ENCODE measurements at places on chromosomes 6 and 20.
A peak's percentile ranks its signal among the peaks of the same experiment; 100 is the strongest.

GRCh38 chr6:21751608-21752007 is 158.1 kb downstream of the SOX4 start:
- no peak for DNase-seq

- no peak for DNase-seq
These were observed 16.8 kb downstream of the SLC17A9 start for GRCh38 chr20:62969179-62969760.

DNA sequence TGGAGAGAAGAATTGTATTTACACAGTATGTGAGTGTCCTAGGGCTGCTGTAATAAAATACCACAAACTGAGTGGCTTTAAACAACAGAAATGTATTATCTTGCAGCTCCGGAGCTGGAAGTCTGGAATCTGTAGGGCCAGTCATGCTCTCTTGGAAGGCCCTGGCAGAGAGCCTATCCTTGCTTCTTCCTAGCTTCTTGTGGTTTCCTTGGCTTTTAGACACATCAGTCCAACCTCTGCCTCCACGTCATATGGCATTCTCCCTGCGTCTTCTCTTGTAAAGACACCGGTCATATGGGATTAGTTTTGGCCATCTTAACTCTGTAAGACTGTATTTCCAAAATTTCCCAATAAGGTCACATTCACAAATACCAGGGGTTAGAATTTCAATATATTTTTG is 10.8 kb downstream of the FNDC1 start:
- DNase-seq = no peak

DNA sequence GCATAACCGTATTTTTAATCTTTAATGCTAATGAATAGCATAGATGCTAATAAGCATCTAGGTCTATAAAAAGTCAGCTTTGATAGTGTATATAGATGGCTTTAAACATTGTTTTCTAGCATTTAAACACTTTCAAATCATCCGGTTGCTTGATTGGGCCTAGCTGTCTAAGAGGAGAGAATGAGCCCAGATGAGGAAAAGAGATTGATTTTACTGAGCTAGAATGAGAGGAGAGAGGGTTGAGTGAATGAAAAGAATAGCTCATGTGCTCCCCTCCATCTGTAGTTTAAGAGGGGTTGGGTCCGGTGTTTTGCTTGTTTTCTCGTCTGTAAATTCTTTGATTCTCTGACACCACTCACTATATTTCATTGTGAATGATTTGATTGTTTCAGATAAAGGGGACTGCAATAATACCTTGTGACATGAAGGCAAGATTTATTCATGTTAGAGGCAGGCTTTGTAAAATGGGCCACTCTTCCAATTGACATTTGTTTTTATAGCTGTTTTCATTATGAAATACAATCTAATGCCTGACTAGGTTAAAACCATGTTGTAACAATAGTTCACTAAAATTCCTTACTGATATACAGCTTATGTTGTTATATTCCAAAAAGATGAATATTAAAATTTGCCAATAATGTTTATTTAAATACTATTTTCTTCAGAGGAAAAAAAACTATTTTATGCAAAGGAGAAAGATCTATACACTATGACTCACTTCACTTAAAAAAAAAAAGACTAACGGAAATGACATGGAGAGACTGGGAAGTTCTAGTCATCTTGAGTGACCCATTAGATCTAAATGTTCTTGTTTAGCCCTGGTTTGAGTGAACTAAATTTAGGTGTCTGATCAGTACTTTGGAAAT is 3.2 kb downstream of the PTPN1 start:
- no peak for DNase-seq

- DNase-seq = no peak
These were observed 14.5 kb downstream of the L3MBTL3 start for GRCh38 chr6:130032758-130033340.

- DNase-seq = no peak
These were observed 65.0 kb upstream of the VSTM2L start for GRCh38 chr20:37837924-37838323.

GRCh38 chr6:107439406-107439805 is 20.0 kb downstream of the PDSS2 start:
- no peak for DNase-seq

DNA sequence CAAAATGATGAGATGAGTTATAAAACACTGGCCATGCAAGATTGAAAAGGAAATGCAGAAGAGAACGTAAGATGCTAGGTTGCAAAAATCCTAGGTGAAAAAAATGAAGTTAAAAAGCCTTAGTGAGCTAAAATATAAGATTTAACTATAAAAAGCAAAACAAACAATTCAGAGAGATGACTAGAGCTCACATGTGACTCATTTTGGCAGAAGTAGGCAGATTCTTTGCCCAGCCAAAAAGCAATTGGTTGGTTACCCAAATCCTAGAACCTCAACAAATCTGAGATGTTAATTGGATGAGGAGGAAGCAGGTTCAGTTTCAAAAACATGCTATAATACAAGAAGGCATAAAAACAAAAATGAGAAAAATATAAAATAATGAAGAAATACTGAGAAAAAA is 249.1 kb downstream of the OGFRL1 start:
- DNase-seq = no peak

DNA sequence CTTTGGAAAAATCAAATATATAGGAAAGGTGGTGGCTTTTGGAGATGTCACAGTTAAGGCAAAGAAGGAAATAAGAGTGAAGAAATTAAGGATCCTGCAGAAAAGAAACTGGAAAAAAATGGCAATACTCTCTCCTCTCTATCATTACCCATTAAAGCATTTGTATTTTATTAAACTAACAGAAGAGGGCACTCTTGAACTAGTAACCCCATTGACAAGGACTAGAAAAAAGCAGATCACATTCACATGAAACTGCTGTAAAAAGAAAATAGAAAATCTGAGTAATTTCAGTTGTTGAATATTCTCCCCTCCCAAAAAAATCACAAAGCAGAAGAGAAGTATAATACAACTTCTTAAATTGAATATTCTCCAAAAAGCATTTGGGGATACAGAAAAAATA is 104.1 kb upstream of the SLC35B3 start:
- DNase-seq = no peak

DNA sequence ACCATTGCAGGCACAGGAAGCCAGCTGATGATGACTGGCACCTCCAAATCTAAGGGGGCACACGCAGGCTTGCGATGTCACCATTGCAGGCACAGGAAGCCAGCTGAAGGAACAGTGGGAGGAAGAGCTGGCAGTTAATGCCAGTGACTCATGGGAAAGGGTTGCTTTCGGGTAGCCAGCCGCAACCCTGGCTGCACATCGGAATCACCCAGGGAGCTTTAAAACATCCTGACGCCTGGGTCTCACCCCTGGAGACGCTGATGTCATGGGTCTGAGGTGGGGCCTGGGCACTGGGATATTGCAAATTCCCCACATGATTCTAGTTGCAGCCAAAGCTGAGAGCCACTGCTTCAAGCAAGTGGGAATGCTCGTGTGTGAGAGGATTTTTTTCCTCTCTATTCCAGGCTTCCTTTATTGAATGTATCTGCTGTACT is 16.1 kb upstream of the CCN6 start:
- peak; percentile 24 for DNase-seq

GRCh38 chr20:23879811-23880374 is 345 bp upstream of the CST5 start:
- DNase-seq = no peak

GRCh38 chr20:49851231-49851705 is 38.6 kb downstream of the SLC9A8 start:
- DNase-seq = no peak

- DNase-seq = peak; percentile 75
These were observed 41.1 kb upstream of the TMEM170B start for GRCh38 chr6:11496152-11497060.

GRCh38 chr20:32993496-32994050 is 10.7 kb downstream of the SUN5 start:
- no peak for DNase-seq

- no peak for DNase-seq
These were observed 30.6 kb downstream of the TSHZ2 start for GRCh38 chr20:53002786-53003185.

DNA sequence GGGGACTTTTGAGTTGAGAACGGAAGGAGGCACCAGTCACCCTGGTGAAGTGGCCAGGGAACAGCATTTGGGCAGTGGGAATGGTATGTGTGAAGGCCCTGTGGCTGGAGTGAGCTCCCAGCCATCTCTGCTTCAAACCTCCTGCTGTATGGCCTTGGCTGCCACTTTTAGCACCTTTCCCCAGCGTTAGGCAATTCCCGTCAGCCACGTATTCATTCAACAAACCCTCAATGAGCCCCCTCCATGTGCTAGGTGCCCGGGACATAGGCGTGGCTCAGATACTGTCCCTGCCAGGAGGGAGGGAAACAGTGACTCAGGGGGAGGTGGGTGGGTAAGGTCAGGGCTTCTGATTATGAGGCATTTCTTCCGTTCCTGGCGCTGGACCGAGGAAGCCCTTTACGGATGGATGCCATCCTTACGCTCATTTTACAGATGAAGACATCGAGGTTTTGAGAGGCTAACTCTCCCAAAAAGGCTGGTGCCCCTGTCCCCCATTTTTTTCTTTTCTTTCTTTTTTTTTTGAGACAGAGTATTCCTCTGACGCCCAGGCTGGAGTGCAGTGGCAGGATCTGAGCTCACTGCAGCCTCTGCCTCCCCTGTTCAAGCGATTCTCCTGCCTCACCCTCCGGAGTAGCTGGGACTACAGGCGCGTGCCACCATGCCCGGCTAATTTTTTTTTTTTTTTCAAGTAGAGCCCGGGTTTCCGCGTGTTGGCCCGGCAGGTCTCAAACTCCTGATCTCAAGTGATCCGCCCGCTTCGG is 37.5 kb downstream of the SRC start:
- no peak for DNase-seq

DNA sequence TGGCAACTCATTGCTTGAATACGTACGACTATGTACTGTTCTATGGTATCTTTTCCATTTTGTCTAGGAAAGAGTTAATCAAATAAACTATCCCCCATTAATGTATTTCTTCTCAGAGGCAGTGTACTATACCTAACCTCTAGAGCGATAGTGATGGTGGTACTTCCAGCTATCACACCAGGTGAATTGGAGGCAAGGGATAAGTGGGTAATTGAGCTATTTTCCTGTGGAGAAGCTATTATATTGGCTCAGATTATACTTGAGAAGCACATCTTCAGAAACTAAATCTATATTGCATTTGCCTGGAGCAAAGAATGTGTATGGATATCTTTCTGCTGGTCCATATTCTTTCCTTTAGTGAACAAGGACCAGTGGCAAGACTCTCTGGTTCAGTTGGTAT is 430.7 kb upstream of the KHDRBS2 start:
- DNase-seq = no peak

GRCh38 chr20:35281506-35282101 is 3.0 kb downstream of the EIF6 start:
- DNase-seq = no peak

GRCh38 chr6:135251498-135252441 is 70.7 kb downstream of the MYB start:
- DNase-seq = no peak

- no peak for DNase-seq
These were observed 4.6 kb downstream of the NPBWR2 start for GRCh38 chr20:64102647-64103354.

GRCh38 chr6:55836481-55836880 is 38.9 kb downstream of the BMP5 start:
- DNase-seq = no peak

DNA sequence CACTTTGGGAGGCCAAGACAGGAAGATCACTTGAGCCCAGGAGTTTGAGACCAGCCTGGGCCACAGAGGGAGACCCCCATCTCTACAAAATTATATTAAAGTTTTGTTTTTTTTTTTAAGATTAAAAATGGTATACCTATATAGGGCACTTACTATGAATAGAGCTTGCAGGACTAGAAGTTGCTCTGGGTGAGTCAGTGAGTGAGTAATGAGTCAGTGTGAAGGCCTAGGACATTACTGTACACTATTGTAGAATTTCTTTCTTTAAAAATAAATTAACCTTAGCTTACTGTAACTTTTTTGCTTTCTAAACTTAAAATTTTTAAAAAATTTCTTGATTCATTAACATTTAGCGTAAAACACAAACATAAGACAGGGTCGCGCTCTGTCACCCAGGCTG is 29.7 kb downstream of the STK35 start:
- no peak for DNase-seq

DNA sequence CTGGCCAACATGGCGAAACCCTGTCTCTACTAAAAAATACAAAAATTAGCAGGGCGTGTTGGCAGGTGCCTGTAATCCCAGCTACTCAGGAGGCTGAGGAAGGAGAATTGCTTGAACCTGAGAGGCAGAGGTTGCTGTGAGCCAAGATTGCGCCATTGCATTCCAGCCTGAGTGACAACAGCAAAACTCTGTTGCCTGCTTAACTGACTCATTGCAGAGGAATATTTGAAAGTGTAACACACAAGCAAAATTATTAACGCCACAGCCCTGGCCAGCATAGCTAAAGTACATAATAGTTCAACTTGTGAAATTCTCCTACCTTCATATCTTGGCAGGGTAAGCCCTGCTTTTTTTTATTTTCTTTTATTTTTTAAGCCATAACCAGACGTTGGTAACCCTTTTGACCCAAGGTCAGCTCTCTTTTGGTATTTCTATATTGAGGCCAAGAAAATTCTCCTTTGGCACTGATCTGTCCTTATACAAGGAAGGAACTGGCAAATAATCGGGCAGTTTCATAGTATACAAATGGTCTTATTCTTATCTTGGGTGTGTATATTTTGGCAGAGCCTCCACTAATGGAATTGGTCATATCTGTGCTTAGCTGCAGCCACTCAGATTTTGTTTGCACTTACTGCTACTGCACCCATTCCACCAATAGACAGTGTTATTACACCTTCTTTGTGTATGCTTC is 4.0 kb upstream of the ADGRF5 start:
- DNase-seq = no peak

DNA sequence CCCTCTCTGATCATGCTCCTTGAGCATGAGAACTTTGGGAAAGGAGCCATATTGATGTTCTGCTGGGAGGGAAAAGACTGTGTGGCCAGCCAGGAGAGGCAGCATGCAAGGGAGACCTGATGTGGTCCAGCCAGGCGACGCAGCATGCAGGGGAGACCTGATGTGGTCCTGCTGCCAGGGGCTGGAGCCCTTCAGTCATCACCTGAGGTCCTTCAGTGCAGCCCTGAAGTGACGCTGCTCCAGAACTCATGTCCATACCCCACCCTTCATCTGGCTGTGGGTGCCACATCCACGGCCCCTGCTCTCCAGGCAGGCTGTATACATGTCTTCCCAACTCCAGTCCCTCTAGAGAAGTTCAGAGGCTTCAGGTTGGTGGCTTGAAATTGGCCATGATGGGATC is 134.4 kb downstream of the ERMARD start:
- DNase-seq = no peak

- DNase-seq = no peak
These were observed 52.1 kb downstream of the TMEM200A start for GRCh38 chr6:130417951-130418350.

DNA sequence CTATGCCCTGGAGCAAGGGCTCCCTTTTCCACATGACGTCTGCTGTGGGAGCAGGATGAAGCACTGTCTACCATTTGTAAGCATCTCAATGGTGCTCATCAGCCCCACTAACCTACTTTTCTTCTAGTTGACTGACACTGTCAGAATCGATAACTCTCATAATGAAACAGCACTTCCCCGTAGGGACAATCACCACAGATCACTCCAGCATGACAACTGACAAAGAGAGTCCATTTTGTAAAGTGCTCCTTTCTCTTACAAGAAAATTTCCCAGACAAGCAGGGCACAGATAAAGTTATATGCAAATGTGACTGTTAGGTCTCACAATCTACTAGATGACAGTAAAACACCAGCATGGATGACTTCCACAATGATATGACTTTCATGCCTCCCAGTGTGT is 46.4 kb downstream of the HEBP2 start:
- DNase-seq = no peak
